ENCODE measurements at places on chromosomes 7 and 10.

DNA sequence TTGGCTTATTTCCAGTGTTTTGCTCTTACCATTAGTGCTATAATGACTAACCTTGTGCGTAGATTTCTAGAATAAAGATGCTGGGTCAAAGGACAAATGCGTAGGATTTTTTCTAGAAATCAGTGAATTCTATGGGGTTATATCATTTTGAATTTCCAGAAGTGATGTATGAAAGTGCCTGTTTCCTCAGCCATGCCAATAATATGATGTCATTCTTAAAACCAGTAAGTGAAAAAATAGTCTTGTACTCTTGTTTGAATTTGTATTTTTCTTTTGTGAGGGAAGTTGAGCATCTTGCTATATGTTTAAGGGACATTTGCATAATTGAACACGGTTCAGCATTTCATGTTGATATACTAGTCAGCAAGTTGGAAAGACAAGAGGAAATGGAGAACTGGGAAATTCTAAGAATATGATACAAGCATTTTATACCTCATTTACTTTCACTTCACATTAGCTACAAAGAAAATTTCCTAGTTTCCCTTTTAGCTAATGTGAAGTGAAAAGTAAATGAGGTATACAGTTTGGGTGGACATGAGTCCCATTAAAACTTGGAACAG, 3.8 kb upstream of the DNAH11 start:
- DNase-seq: no peak

DNA sequence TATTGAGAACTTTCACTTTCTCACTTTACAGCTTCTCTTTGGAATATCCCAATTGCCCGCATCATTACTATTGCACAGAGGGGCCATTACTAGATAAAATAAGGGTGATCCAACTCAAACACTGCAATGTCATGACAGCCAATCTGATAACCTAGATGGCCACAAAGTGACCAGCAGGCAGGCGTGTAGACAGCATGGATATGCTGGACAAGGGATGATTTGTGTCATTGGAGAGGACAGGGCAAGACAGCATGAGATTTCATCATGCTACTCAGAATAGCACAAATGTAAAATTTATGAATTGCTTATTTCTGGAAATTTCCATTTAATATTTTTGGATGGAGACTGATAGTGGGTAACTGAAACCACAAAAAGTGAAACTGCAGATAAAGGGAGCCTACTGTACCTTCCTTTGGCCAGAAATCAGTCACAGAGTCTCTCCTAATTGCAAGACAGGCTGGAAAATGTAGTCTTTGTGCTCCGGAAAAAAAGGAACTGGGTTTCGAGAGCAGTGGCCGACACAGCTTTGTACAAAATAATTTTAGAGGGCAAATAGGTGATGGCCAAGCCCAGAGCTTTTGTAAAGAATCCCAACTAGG, 6.1 kb upstream of the GSDME start:
- DNase-seq: no peak

- no peak for DNase-seq
Observed at GRCh38 chr7:2880874-2881533, 36.9 kb upstream of the GNA12 start.

- no peak for DNase-seq
Observed at GRCh38 chr10:97515271-97515978, 16.7 kb downstream of the UBTD1 start.

- DNase-seq: no peak
Observed at GRCh38 chr10:61589547-61590243, 73.0 kb upstream of the CABCOCO1 start.
